ENCODE measurements at places on chromosomes 3 and 15.

- no peak for DNase-seq
Measured at GRCh38 chr3:185065059-185065458, 87.8 kb downstream of the C3orf70 start.

DNA sequence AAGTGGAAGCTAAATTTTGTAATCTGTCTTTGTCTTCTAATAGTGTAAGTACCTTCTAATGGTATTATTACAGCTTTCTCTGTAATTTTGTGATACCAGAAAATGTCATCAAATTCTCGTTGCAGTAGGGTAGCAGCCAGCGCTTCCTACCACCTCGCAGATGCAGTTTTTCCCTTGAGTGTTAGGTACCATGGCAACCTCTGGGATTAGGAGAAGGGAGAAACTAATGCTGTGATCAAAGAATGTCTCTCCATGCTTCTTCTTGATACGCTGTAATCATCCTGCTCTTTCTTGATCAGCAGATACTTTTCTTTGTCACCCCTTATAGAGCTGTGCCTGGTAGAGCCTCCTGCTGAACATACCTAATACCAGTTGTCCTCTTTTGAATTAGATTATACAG, 27.7 kb downstream of the SRP14 start:
- DNase-seq, result no peak

GRCh38 chr3:16658925-16659793, 53.9 kb upstream of the DAZL start:
- no peak for DNase-seq

DNA sequence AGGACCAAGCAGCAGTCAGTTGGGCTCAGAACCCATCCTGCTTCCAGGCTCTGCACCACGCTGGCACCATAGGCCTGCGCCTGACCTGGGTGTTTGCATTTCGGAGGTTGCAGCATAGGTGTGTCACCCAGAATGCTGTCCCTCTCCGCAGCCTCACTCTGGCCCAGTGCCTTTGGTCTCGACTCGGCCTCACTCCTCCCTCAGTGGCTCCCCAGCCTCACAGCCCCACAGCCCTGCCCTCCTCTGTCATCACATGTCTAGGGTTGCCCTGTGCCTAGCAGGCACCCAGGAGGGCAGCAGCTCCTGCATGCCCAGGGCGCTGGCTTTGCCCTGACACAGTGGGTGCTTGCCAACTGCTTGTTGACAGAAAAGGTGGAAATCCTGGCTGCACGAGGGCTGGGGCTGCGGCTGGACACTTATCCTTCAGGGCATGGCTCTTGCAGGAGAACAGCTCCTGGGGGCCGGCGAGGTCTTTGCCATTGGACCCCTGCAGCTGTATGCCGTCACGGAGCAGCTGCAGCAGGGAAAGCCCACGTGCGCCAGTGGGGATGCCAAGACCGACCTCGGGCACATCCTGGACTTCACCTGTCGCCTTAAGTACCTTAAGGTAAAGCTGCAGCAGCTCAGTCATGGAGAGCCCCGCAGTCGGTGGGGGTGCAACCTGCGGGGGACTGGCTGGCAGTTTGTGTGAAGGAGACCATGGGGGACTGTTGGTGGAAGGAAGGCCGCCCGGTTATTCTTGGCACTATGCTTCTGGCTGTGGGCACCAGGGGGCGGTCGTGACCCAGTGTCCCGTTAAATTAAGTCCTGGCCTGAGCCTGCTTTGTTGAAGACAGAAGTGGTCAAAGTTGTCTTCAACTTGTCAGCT, 16.2 kb downstream of the NISCH start:
- no peak for DNase-seq

- DNase-seq, result no peak
Measured at GRCh38 chr3:71031914-71032521, 551.5 kb downstream of the FOXP1 start.

GRCh38 chr3:38916706-38917105, 100.7 kb upstream of the SCN10A start:
- DNase-seq, result no peak

GRCh38 chr15:40430271-40430805, 10.4 kb upstream of the BAHD1 start:
- no peak for DNase-seq

DNA sequence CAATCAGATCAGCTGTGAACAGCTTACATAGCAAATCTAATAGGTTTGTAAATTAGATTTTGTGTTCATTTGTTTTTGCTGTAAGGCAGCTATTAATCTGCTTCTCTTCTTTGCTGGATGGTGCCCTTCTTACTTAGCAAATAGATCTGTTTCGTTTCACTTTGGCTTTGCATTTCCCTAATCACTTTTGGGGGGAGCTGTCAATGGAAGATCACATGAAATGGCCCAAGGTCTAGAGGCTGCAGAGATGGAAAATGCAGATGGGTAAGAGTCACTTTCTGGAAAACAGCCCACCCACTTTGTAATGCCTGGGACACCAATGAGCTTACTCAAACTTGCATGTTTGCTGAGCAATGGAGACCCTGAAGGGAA, 36.4 kb downstream of the ST8SIA2 start:
- no peak for DNase-seq

GRCh38 chr3:26718315-26718714, 95.7 kb downstream of the LRRC3B start:
- DNase-seq, result no peak

GRCh38 chr3:165185707-165186327, 10.4 kb downstream of the SLITRK3 start:
- no peak for DNase-seq

DNA sequence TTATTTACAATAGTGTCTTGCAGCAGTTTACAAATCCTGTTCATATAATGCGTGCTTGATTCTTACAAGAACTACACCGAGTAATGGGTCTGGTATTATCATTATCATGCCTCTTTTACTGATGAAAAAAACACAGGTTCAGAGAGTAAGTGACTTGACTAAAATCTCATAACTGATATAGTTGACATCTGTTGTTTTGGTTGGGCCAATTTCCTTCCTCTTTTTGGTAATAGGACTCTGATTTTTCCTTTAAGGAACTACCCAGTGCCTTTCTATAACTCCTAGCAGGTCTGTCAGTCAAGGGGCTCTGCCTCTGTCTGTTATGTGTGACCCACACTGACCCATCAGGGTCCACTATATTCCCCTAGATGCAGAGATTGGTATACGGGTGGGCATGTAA, 14.6 kb upstream of the BLOC1S6 start:
- DNase-seq, result no peak

DNA sequence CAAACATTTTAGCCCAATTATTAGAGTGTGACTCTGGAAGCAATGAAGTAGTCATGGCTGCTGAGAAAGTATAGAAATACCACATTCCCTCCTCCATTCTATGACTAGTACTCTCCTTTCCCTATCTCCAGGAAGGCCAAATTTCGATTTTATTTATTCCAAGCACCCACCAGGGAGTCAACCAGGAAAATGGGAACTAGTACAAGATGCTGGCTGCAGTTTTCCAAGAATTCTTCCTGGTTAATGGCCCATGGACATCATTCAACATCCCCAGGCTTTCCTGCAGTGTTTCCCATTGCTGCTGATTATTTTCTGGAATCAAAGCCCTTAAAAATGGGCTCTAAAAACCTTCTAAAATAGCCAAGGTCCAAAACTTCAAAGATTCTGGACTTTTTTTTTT, 247.9 kb upstream of the STT3B start:
- no peak for DNase-seq

DNA sequence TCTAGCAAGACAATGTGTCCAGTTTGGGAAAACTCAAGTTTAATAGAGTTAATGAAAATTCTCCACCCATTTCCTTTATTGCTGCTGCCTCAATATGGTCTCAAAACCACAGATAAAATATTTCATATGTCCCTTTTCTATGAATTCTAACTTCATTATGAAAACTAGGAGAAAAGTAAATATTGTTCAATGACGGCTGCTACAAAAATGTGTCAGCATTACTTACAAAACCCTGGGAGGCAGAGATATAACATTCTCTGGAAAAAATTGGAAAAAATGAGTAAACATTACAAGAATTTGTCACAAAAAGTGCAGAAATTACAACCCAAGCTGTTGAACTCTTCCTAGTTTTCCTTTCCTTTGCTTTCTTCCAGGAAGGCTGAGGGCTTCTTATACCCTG, 22.2 kb upstream of the FBN1 start:
- no peak for DNase-seq

DNA sequence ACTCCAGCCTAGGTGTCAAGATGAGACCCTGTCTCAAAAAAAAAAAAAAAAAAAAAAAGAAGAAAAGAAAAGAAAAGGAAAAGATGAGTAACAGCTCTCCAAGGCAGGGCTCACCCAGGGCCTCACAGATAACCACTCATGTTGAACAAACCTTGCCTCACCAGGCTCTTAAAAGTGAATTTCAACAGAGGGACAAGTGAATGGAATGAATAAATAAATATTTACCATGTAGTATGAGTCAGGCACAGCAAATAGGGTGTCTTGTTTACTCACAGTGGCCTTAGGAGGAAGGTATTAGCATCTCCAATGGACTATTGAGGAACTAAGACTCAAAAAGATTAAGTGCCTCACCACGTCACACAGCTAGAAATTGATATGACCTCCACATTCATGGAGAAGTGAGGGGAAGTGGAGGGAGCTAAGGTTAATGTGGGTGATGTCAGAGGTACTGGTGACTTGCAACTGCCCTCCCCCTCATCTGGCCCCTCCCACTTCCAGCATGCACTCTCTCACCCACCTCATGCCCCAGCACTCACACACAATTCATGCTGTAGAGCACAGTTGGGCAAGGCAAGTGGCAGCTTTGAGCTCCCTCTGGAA, 255.5 kb downstream of the UACA start:
- no peak for DNase-seq

- no peak for DNase-seq
Measured at GRCh38 chr3:2614578-2614977, 495.6 kb downstream of the IL5RA start.

- DNase-seq, result no peak
Measured at GRCh38 chr3:171715155-171715554, 95.1 kb downstream of the PLD1 start.

- no peak for DNase-seq
Measured at GRCh38 chr3:49928481-49929017, 1.1 kb downstream of the MON1A start.

DNA sequence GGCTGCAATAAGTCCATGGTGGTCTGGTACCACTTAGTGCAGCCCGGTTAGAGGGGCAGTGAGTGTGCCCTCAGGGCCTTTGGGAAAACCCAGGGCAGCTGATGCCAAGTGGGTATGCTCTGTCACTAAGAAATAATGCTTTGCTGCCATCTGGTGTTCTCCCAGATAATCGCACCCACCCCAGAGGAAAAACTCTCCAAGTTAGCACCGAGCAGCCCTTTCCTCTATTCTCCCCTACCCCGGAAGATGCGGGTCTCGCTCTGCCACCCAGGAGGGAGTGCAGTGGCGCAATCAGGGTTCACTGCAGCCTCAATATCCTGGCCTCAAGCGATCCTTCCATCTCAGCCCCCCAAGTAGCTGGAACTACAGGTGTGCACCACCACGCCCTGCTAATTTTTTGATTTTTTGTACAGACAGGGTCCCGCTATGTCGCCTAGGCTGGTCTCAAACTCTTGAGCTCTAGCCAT, 21.3 kb upstream of the DAPK2 start:
- peak; percentile 43 for DNase-seq

DNA sequence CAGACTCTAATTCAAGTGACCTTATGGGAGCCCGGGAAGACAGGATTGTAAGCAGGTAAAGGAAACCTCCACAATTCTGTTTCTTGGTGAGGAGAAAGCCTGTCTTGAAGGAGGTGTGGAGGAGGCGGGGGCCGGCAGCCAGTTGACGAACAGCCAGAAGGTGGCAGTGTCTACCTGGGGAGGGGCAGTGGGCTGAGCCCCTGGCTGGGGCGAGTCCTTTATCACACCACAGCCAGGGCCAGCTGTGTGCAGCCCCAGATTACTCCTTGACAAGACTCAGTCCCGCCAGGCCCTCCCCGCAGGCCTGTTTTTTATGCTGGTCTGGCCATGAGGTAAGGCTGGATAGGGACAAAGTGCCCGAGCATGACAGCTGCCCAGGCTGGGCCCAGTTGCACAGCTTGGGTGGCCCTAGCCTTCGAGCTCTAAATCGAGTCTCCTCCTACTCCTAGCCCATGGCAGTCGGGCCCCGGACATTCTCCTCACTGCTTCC, 40.9 kb upstream of the IDH2 start:
- DNase-seq, result peak; percentile 9

Measured in stimulated activated CD4-positive, alpha-beta T cell treated with anti-CD3 and anti-CD28 coated beads, Interleukin-15, amount 100 ng/mL, for 1 hour (primary cell).